CD8-positive, alpha-beta memory T cell (primary cell): ENCODE measurements at places on chromosomes 7 and 10.

DNA sequence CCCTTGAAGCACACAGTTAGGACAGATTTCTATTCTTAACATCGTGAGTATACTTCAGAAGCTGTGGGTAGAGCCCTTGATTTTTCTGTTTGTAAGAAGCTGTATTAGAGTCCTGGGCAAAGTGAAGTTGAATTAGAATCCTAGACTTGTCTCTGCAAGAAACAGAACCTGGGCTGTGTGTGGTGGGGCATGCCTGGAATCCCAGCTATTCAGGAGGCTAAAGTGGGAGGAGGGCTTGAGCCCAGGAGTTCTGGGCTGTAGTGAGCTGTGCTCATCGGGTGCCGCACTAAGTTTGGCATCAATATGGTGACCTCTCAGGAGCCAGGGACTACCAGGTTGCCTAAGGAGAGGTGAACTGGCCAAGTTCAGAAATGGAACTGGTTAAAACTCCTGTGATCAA, 183.4 kb downstream of the GNAI1 start:
- DNase-seq, result no peak

- no peak for DNase-seq
These were observed 139.4 kb downstream of the CCDC71L start for GRCh38 chr7:106521541-106521940.

DNA sequence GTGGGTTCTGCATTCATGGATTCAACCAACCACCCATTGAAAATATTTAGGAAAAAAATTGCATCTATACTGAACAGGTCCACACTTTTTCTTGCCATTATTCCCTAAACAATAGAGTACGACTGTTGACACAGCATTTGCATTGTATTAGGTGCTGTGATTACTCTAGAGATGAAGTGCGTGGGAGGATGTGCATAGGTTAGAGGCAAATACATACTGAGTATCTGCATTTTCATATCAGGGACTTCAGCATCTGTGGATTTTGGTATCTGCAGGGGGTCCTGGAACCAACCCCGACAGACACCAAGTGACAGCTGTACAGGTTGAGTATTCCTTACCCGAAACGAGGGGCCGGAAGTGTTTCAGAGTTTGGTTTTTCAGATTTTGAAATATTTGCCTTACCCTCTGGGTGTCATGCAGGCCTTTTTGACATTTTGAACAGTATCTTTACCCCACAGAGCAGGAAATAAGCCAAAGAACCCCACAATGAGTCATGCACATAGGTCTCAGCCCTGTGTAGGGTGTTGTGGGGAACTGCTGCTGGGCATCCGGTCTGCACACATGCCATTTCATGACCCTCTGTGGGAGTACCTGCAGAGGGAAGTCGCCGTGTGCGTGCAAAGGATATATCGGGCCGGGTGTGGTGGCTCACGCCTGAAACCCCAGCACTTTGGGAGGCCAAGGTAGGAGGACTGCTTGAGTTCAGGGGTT, 14.5 kb downstream of the NUDT5 start:
- peak; percentile 46 for DNase-seq

- no peak for DNase-seq
These were observed 8.8 kb upstream of the ASB10 start for GRCh38 chr7:151195616-151196450.

DNA sequence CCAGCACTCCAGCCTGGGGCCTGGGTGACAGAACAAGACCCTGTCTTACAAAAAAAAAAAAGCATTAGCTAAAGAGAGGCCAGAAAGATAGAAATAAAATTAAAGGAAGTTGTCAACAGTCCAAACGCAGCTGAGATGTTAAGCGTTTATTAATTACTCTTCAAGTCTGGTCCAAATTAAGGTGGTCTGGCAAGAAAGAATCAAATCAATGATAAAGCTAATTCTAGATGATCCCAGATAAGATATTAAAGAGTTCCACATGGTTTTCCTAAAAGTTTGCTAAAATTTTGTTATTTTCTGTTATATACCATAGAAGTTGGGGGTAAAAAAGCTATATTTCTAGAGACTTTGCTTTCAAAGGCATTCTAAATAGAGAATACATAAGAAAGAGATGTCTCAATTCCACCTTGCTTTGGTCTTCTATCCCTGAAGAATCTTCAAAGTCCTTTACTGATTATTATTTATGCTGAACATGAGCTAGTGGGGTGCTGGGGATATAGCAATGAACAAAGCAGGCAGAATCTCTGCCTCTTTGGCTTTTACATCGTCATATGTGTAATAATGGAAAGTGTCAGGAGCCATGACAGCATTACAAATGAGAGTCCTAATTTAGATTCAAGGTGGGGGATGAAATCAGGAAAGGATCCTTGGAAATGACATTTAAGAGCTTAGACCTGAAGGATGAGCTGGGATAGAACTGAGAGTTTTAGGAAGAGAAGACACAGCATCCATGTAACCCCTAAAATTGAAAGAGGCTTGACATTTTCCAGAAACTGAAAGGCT, 23.4 kb downstream of the FRA10AC1 start:
- no peak for DNase-seq

DNA sequence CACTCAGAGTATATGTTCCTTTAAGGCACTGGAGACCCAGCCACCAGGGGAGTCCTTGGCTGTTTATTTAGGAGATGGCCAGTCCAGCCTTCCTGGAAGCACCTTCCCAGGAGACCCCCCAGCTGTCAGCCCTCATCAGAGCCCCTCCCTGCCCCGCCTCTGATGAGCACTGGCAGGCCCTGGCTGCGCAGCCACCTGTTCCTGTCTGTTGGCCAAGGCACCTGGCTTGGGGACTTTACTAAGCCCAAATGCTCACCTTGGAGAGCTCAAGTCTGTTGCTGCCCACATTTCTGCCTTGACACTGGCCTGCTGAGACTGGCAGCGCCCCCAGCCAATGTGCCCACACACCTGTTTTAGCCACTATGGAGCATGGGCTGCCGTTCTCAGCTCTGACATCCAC, 124.7 kb downstream of the ELMO1 start:
- no peak for DNase-seq

DNA sequence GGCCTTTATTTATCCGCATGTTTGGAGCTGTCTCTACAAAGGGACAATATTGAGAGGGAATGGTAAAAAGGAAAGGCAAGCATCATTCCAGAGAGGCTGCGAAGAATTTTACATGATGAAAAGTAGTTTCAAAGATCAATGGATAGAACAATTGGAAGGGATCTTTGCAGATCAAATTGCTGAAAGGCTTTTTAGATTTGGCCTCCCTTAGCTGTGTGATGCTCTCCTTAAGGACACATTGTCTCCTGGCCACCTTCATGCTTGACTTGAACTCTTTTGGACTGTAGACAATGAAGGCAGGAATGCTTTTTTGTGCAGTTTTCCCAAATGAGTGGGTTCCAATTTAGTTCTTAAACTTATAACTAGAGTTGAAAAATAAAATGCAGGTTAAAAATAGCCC, 344.7 kb downstream of the ARL4A start:
- no peak for DNase-seq

GRCh38 chr10:47339759-47340607, 8.2 kb upstream of the RBP3 start:
- DNase-seq, result no peak

DNA sequence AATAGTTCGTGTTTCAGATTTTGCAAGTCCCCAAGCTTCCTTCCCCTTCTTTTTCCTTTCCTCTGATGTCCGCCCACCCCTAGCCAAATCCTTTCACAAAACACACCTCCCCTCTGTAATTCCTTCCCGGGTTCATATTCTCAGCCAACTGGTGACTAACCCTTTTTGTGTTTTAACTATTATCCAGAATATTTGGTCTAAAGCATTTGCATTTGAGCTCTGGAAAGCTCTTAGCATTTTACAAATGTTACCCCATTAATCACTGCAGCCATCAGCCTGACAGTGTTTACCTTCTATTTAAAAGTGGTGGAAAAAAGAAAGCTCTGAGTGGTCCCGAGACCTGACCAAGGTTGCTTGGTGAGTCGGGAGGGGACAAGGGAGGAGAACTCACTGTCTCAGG, 139.0 kb downstream of the CREB5 start:
- no peak for DNase-seq

- DNase-seq, result no peak
These were observed 1.1 kb downstream of the FUOM start for GRCh38 chr10:133356549-133357284.

DNA sequence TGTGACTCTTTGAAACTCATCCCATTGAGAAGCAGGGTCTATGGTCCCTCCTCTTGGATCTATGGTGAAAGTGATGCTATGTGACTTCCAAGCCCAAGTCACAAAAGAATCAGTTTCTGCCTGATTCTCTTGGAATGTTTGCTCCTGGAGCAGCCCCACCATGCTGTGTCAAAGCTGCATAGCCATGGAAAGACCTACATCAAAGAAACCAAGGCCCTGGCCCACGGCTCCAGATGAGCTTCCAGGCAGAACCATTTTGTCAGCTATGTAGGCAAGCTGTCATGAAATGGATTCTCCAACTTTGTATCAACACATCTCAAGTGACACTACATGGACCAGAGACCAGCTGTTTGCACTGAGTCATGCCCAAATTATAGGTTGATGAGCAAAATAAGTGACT, 77.0 kb downstream of the AASS start:
- DNase-seq, result no peak

- no peak for DNase-seq
These were observed 54.8 kb downstream of the ALOX5 start for GRCh38 chr10:45428611-45429510.

DNA sequence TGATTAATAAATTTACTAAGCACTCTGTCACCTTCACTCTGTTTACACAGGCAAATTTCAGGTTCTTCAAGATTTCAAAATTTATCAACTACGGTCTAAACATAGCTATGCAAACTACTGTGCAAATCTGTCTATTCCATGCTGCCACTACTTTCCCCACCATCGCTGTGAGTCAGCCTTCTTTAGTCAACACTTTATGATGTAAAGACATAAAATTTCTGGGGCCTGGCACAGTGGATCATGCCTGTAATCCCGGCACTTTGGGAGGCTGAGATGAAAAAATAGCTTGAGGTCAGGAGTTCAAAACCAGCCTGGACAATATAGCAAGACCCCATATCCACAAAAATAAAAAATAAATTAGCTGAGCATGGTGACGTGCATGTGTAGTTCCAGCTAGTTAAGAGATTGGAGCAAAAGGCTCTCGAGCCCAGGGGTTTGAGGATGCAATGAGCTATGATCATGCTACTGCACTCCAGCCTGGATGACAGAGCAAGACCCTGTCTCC, 42.6 kb downstream of the CNOT4 start:
- no peak for DNase-seq

- no peak for DNase-seq
These were observed 190.4 kb downstream of the HDAC9 start for GRCh38 chr7:18685971-18686370.

GRCh38 chr10:129466703-129467358, at the start of gene MGMT:
MGMT (plus strand) TSS chr10:129467241.
- DNase-seq, result peak; percentile 94

DNA sequence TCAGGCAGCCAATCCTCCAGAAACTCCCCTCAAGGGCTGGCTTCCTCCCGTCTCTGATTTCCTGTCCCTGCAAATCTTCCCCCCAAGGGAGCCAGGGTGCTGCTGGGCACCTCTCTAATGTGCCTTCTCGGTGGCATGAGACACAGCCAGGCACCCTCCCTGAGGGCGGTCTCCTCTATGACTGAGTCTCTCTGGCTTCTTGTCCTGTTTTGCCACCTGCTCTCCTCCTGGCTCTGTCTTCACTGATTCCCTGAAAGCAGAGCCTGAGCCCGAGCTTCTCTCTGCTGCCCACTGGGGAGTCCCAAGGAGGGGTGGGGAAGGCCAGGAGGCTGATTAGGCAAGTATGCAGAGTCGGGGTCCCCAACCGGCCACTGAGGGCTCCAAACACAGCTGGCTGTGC, 60.4 kb upstream of the INSIG1 start:
- DNase-seq, result no peak

- DNase-seq, result no peak
These were observed 30.2 kb downstream of the CHN2 start for GRCh38 chr7:29224726-29225125.

- no peak for DNase-seq
These were observed 2.6 kb downstream of the GPC2 start for GRCh38 chr7:100174582-100174981.

DNA sequence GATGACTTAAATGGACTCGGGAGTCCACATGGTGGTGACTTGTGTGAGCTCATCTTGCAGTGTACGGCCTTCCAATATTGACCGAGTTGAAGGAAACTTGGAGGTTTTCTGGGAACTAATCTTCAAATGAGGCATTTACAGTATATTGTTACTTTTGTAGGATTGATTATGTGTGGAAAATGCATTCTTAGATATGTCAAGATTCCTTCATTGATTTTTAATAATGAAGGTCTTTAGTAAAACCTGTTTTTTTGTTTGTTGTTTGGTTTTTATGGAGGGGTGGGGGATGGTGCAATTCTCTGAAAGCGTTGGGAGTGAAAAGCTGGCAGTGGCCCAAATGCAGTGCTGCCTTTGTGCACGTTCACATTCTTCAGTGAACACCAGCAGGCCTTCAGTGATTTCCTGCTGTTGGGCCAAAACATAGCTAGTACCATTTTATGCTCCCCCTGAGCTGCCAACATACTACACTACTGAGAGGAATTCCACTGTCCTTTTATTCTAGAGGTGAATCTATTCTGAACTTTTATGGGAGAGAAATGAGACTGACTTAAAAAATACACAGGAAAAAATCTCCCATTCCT, 50.4 kb downstream of the CCNY start:
- no peak for DNase-seq

- no peak for DNase-seq
These were observed 57.2 kb downstream of the PARD3 start for GRCh38 chr10:34757933-34758332.

GRCh38 chr7:16529697-16530096, 3.1 kb downstream of the LRRC72 start:
- no peak for DNase-seq

DNA sequence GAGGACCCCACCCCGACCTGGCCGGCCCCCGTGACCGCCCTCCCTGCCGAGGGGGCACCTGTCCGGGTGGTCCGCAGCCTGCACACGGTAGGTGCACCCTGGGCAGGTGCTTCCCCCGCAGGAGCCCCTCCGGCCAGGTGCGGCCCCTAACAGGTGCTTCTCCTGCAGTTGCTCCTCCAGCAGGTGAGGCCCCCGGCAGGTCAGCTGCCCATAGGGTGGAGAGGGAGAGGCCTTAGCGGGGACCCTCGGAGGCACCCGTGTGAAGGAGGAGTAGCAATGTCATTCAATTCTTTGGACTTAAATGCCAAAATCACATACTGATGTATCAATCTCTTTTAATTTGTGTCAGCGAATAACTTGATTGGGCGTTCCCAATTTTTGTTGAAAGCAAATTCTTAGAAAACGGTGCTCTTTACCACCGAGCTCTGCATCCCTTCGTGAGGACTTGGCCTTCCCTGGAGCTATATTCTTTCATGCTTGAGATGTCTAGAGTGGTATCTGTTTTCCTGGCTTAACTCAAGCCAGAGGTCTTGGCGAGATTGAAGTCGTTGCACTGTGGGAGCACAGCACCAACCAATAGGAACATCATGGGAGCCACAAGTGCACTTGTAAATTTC, 738 bp upstream of the NCAPG2 start:
- DNase-seq, result no peak

DNA sequence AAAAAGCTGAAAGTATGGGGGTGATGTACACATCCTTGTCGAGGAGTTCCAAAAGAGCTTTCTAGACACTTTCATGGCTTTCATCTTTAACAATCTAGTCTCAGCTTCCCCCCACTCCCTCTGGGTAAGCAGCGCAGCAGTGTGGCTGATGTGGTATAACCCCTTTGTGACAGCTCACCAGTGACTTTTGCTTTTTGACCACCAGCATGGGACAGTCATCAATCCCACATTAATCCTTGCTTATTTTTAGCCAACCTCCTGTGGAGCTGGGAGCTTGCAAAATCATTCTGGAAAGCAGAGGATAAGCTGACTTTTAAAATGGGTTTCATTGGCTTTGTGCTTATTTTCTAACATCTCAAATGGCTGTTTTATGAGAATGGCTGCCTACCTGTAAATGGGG, 272.7 kb downstream of the HDAC9 start:
- DNase-seq, result no peak
